Cardiac fibroblast (primary cell): ENCODE measurements at places on chromosomes 2 and 18.

DNA sequence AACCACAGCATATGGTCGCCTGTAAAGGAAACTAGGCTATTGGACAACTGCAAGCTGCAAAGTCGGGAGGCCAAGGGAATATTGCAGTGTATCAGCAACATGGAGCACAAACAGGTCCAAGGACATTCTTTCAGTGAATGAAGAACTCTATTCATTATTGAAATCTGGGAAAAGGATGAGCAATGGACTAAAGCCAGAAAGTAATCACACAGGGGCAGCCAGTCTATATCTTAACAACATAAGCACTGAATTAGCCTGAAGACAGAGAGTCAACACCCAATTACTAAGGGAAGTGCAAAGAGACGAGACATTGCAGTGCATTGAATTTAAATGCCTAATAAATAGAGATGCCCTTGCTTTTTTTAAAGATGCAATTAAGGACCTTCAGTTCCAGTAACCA is 615.5 kb upstream of the SETBP1 start:
- DNase-seq: no peak

DNA sequence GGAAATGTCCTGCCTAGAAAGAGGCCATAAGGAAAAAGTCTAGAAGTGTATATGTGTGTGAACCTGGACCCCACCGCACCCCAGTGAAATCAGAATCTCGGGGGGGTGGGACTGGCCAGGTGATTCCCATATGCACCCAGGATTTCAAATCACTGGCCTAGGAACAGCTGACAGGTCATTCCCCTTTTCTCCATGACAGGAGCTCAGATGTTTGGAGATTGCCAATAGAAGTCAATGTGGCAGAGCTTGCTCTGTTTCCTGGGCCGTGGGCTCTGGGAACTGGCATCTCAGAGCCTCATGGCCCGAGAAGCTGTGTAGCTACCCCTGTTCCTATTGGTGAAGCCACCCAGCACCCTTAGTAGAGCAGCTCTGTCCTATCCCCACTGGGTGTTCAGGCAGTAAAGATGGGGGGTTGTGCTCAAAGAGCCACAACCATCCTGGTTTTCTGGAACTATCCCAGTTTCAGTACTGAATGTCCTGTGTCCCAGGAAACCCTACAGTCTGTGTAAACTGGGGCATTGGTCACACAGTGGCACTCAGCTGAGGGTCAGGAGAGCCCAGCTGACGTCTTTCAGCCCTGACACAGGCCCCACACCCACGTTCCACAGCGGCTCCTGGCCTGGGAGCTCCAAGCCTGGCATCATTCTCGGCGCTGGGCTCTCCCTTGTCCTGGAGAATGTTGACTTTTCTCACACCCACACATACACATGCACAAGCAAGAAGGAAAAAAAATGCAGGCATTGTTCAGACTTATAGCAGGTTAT is 18.9 kb downstream of the GNLY start:
- DNase-seq: peak; percentile 65

DNA sequence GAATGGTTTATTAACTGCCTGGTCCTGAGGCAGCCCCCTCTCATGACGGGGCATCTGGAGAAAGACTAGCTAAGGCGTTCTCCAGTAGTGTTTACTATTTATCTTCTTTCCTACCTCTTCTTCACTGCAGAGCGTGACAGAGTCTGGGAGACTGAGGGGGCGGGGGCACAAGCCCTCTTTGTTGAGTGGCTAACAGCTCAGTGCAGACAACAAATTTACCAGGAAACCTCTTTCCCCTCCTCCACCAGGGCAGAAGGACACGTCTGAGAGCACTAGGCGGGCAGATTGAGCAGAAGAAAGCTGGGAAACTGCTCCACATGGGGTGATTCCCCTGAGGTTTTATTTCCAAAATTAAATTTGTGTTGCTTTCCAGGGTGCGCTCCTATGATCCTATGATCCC is 322.1 kb downstream of the CNTNAP5 start:
- DNase-seq: no peak

GRCh38 chr2:238286987-238287736 is 1.2 kb downstream of the PER2 start:
- DNase-seq: no peak

GRCh38 chr18:65435534-65435933 is 315.3 kb upstream of the CDH7 start:
- no peak for DNase-seq

- DNase-seq: no peak
These were observed 41.4 kb downstream of the DGKD start for GRCh38 chr2:233395687-233396086.

- peak; percentile 91 for DNase-seq
These were observed 20.6 kb downstream of the DUSP11 start for GRCh38 chr2:73759285-73759764.

DNA sequence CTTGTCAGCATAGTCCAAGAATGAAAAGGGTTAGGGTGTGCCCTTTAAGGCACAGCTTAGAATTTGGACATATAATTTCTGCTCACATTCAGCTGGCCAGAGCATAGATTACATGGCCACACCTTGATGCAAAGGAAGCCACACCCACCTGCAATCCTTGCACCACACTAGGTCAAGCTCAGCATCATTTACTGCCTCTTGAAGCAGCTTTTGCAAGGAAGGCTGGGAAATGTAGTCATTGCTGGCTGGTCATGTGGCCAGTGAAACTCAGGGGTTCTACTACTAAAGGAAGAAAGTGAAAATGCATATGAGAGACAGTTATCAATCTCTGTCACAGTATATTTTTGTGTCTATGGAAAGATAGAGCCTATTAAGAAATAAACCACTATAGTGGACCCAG is 159.3 kb downstream of the GFPT1 start:
- DNase-seq: no peak

DNA sequence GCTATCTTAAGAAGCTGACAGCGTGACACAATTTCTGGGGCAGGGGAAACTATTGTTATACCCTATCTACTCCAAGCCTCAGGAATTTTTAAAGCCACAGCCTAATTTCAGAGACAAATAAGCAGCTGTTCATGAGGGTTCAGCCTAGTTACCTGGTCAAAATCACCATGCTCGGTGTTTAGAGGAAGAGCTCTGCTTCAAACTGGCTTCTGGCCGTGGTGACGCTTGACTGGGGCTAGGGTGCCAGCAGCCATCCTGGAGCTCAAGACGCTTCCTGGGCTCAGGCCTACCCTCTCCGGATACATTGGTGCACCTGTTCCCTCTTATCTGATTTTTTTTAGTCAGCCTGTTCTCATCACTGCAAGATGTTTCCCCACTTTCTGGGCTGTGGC is 41.7 kb downstream of the FRZB start:
- no peak for DNase-seq

DNA sequence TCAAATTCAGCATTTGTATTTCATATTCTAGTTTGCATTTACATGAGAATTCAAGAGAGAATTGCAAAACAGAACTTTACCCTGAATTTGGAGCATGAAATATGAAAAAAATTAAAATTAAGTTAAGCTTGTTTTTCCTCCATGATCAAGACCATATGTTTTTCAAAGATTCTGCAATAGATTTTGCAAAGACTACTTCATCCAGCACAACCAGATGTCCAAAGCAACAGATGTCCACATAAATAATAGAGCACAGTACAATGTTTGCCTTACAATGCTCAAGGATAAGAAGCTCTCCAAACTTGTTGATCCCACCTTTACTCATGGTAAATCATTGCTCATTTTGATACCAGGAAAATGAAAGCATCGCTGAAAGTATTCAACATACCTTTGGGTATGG is 25.6 kb downstream of the FAP start:
- no peak for DNase-seq

DNA sequence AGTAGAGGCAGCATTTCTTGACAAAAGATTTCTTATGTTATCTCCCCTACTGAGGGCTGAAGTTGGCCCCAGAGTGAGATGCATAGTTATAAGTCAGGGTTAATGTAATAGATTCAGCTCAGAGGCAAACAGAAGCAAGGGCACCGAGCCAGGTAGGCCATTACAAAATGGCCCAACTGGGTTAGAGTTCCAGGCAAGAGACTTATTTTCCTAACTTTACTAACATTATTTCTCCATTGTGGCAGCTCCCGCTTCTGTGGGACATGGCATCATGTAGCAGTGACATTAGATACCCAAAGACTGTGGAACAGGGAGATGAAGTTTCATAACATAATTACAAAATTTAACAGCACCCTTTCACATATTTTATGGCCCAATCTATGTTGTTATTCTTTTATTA is 27.1 kb downstream of the TSPYL6 start:
- DNase-seq: peak; percentile 65

GRCh38 chr2:59177748-59178147 is 936.6 kb upstream of the FANCL start:
- no peak for DNase-seq

GRCh38 chr2:212107989-212108388 is 430.6 kb downstream of the ERBB4 start:
- no peak for DNase-seq

DNA sequence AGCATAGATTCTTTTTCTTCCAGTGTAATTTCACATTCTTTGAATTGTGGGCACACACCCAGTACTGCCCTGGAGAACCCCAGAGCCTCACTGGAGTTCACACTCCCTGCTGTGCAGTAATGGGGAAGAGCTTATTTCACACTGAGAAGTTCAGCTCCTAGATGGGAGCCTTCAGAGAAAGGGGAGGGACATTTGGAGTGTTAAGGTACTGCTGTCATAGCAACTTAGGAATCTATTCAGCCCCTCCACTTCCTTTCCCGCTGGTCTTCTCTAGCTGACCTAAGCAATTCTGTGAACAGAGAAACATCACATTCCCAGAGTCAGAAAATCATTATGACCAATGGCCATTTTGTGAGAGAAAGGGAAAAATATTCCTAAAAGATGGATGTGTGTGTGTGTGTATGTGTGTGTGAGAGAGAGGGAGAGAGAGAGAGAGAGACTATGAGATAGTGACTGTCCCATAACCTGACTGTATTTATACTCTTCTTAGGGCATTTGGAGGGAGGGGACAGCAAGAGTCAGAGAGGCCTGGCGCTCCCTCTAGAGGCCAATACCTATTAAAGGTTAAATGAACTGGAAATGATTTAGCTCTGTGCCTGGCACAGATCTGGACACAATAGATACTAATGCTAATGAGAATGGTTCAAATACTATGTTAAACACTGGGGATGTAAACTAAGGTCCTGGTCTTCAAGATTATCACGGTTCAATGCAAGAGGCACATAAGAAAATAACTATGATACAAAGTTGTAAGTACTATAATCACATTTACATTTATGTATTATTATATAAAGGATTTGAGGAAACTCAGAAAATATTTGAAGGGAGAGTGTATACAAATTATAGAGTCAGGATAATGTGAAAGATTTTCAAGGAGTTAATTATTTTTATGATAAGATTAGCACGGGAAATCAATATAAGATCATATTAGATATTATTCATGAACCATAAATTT is 41.5 kb upstream of the RPE start:
- DNase-seq: peak; percentile 69

GRCh38 chr18:42925036-42925435 is 190.4 kb downstream of the RIT2 start:
- peak; percentile 64 for DNase-seq

GRCh38 chr2:10497797-10498251 is 49.7 kb upstream of the ODC1 start:
- DNase-seq: peak; percentile 57

DNA sequence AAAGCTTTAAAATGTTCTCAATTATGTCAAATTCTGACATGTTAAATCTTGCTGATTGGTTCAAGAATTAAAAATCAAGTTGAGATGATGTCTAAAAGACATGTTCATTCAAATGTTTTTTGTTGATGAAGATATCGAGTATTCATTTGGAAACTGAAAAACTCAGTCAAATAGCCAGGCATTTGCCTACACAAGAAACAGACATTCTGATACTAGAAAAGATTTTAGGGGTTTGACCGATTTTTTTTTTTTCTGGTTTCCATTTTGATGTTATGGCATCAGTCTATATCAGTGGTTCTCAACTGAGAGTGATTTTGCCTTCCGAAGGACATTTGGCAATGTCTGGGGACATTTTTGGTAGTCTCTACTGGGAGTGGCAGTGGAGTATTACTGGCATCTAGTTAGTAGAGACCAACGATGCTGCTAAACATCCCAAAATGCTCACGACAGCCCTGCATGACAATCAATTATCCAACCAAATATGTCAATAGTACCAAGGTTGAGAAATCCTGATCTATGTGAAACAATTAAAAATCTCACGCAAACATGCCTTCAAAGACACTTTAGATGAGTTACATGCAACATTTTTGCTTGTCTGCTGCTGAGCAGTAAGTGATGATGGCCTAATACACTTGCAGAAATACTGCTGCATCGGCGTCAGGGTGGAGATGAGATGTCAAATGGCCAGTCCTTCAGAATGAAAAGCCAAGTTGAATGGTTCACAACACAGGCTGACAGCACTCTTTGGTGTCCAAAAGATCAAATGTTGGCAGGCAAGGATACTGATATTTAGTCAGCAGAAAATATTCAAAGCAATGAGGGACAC is 12.5 kb downstream of the RASGRP3 start:
- no peak for DNase-seq

DNA sequence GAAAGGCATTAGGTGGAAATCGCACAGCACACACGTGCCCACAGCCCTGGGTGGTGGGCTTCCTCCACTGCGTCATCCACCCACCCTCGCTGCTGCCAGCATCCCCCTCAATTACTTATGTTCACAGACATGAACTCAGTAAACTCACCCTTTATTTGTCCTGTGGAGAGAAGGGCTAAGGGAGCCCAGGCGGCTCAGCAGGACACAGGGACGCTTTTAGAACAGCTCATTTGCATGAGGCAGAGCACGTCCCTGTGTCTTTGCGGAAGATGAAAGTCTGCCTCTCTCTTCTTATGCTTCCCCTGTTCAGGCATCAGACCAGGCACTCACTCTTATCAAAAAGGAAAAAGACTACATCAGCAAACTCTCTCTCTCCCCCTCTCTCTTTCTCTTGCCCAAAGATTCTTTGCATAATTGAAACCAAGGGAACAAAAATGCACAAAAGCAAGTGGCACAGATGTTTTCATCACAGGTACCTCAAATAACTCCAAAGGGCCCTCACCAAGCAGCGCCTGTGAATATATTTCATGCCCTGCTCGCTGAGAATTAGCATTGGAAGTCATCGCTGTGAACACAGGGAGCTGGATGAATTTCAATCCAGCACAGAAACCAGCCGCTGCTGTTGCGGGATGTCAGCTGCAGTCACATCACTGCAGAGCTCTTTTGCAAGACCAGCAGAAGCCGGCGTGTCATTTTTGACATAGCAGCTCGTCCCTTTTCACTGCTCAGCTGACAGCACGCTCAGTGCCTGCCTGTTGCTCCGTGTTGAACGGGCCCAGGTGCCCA is 376.3 kb upstream of the MYT1L start:
- no peak for DNase-seq

DNA sequence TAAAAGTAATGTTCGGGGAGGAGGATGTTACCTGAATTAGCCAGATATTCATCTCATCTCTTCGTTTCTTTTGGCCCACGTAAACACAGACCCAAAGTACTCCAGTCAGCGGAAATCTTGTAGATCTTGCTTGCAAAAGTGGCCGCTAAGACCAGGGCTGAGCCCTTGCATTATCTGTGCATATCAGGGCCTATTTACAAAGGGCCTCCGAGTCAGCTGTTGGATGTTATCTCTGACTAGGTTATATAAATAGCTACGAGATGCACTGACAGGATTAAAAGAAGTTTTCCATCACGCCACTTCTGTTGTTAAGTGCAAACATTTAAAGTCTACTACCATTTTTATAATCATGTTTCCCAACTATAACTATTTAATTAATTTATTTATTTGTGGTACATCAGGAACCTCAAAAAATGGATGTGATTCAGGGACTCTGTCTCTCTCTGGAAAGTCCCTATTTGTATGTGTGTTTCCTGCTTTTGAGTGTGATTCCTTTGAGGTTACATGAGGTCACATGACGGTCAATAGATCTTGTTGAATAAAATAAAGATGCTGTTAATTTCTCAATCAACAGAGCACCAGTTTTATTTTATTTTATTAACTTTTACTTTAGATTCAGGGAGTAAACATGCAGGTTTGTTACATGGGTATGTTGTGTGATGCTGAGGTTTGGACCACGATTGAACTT is 46.8 kb upstream of the MBOAT2 start:
- DNase-seq: no peak
